HT1080 (cell line): ENCODE measurements at places on chromosomes 5 and 9. TPM values are rescaled to one million over a fixed set of nuclear protein-coding genes. Genes with fewer than 3 reads are reported as not detected.

The GRIN3A gene
- total RNA-seq: 0.06 TPM in 1 of 2 replicates, not detected in the other

The MRPL22 gene
- total RNA-seq: 34.0 and 39.7 TPM in 2 replicates

The BBLN gene
- total RNA-seq: 79.8 and 119 TPM in 2 replicates

The NTRK2 gene
- total RNA-seq: not detected in 2 replicates

The RMI1 gene
- 5.3 and 5.9 TPM in 2 replicates for total RNA-seq

The TAF11L8 gene
- total RNA-seq: not detected in 2 replicates

The PKN3 gene
- total RNA-seq: 4.8 TPM in 2 replicates

The AQP7 gene
- total RNA-seq: not detected in 2 replicates

The SPINK4 gene
- total RNA-seq: not detected in 2 replicates

The FOXD4 gene
- total RNA-seq: 1.1 and 1.2 TPM in 2 replicates

The FSTL4 gene
- 0.30 and 0.47 TPM in 2 replicates for total RNA-seq

The PRR16 gene
- total RNA-seq: 0.77 and 2.1 TPM in 2 replicates

The GARIN3 gene
- not detected in 2 replicates for total RNA-seq

The SPINK1 gene
- total RNA-seq: not detected in 2 replicates

The CDC25C gene
- 14.0 and 15.5 TPM in 2 replicates for total RNA-seq

The TLR4 gene
- total RNA-seq: 15.5 and 16.4 TPM in 2 replicates
